ENCODE measurements at places on chromosomes 7 and 10. TPM values are rescaled to one million over a fixed set of nuclear protein-coding genes. Genes with fewer than 3 reads are reported as not detected.

The OR13A1 gene
- not detected for total RNA-seq

The ZDHHC6 gene
- total RNA-seq: 47.8 TPM

The LHFPL3 gene
- not detected for total RNA-seq

The SLC35G1 gene
- 3.3 TPM for total RNA-seq

The AQP1 gene
- not detected for total RNA-seq

The SUGCT gene
- total RNA-seq: 1.1 TPM

The CDH23 gene
- 11.2 TPM for total RNA-seq

The UNCX gene
- not detected for total RNA-seq

The SMKR1 gene
- total RNA-seq: 1.7 TPM

The RAMP3 gene
- total RNA-seq: not detected
